Spleen (tissue), 13 donors: ENCODE measurements at places on chromosomes 5 and 9. TPM values are rescaled to one million over a fixed set of nuclear protein-coding genes. Genes with fewer than 3 reads are reported as not detected.

LRRC19 gene
- not detected for polyA plus RNA-seq

GRCh38 chr9:79387101-79387835, 184.5 kb upstream of the TLE4 start:
- no peak overlapping the region for H3K27ac ChIP-seq
- no peak for DNase-seq
- H3K4me3 ChIP-seq: no peak overlapping the region
- no peaks in the 10 kb centered on the region for H3K4me1 ChIP-seq

DNA sequence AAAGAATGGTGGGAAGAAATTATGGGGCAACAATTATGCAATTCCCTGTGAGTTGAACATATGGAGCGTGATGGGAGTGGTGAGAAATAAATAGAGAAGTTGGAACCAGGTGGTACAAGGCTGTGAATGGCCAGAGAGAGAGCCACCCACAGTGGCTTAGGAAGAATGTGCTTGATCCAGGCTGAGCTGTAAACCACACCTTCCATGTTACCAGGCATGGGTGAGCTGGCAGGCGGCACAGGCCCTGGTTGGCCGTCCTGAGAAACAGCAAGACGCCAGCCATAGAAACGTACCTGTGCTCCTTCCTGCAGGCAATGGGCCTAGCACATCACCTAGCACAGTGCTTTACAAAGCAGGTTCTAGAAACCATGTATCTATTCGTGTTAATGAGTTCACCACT, 74.3 kb downstream of the EPB41L4B start:
- no peak for DNase-seq
- no peaks in the 10 kb centered on the region for H3K36me3 ChIP-seq
- peaks cover 23% of the 10 kb centered on the region for H3K27me3 ChIP-seq
- H3K27ac ChIP-seq: no peak overlapping the region
- H3K4me3 ChIP-seq: no peak overlapping the region
- no peaks in the 10 kb centered on the region for H3K4me1 ChIP-seq

DNA sequence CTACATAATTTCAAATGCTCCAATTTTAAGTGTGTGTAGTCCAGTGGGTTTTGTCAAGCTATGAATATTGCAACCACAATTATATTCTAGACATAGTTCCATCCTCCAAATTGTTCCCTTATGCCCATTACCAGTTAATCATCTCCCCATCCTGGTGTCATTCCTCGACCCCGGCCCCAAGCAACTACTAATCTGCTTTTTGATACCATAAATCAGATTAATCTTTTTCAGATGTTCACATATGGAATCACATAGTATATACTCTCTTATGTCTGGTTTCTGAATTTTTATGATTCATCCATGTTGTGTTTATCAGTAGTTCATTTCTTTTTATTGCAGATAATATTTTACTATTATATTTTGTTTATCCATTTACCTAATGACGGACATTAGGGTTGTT, 148.4 kb upstream of the RORB start:
- no peaks in the 10 kb centered on the region for H3K36me3 ChIP-seq
- H3K27ac ChIP-seq: no peak overlapping the region
- no peak overlapping the region for H3K4me3 ChIP-seq
- no peak for DNase-seq
- no peaks in the 10 kb centered on the region for H3K27me3 ChIP-seq
- H3K4me1 ChIP-seq: no peaks in the 10 kb centered on the region

DNA sequence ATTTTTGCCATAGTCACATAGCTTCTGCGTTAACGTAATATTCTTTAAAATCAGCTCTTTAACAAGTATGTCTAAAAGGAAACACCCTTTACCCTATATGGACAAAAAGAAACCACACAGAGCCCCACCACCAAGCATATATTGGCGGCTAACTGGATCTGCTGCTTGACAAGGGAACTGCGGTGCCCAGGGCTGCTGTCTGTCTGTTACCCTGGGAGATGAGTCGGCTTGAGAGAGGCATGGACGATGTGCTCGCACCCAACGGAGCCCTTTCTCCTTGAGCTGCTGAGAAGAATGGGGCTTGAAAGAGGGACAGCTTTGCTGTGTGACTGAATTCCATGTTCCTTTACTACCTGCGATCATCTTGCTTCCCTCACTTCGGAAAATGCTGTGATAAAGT, 158.6 kb upstream of the SHB start:
- no peak for DNase-seq
- no peak overlapping the region for H3K27ac ChIP-seq
- no peaks in the 10 kb centered on the region for H3K36me3 ChIP-seq

- no peak overlapping the region for H3K27ac ChIP-seq
- no peak overlapping the region for H3K4me3 ChIP-seq
- no peaks in the 10 kb centered on the region for H3K36me3 ChIP-seq
- H3K27me3 ChIP-seq: no peaks in the 10 kb centered on the region
- DNase-seq: no peak
- no peaks in the 10 kb centered on the region for H3K4me1 ChIP-seq
Measured at GRCh38 chr5:43730832-43731342, 127.9 kb downstream of the NNT start.
